ENCODE measurements at places on chromosomes 4 and X. TPM values are rescaled to one million over a fixed set of nuclear protein-coding genes. Genes with fewer than 3 reads are reported as not detected.

Gene ADH1A
- total RNA-seq, result not detected

GRCh38 chr4:185654311-185654710 lies 119.0 kb upstream of the PDLIM3 start:
- DNase-seq, result no peak

- no peak for DNase-seq
Measured at GRCh38 chr4:185743722-185744487, 68.1 kb downstream of the SORBS2 start.

Gene TCEAL1
- total RNA-seq, result 6.9 TPM

Gene SPACA5
- total RNA-seq, result not detected

All from activated naive CD4-positive, alpha-beta T cell treated with anti-CD3 and anti-CD28 coated beads for 36 hours (primary cell).